Hematopoietic multipotent progenitor cell treated with erythropoietin and hydrocortisone succinate and interleukin-3 and kit ligand, for 4 days (in vitro differentiated cells): ENCODE measurements at places on chromosomes 4 and X.

GRCh38 chr4:146336410-146336807 lies 122.1 kb downstream of the REELD1 start:
- no peak for DNase-seq

DNA sequence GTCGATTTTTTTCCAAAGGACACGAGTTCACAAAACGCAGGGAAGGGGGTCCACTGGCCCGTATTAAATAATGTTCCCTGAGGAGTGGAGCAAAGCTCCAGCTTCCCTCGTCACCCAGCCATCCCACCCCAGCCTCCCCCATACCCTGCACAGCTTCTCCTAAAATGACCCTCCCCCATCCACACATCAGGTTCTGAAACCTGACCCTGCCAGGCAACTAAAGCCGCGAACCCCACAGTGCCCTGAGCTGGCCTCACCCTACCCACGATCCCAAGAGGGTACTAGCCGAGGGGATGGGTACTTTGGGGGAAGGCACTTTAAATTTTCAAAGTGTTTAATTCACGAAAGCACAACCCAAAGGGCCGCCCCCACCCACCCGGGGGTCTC lies 634 bp downstream of the APOO start:
- DNase-seq, result no peak

GRCh38 chrX:40834225-40834624 lies 98.9 kb upstream of the MED14 start:
- DNase-seq, result no peak

GRCh38 chrX:41332408-41333002 lies 1.5 kb upstream of the DDX3X start:
- DNase-seq, result peak; percentile 54

DNA sequence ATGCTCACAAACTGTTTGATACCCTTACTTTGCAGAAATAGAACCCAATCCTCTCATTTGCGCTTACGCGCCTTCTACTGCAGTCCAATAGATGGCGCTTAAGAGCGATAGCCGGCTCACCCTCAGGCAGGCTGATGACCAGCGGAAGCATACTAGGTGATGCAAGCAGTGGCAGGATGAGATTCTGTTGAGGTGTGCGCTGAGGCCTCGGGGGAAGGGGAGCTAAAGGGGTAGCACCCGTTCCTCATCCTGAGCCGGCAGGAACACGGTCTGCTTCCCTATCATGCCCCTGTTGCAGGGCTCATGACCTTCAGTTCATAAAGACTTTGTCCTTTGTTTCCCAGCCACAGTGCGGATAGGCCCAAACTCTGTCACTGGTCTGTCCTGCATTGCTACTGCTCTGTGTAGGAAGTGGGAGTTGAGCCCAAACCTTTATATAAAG lies 628.9 kb downstream of the TLL1 start:
- peak; percentile 40 for DNase-seq
